ENCODE measurements at places on chromosomes 7 and 10.

DNA sequence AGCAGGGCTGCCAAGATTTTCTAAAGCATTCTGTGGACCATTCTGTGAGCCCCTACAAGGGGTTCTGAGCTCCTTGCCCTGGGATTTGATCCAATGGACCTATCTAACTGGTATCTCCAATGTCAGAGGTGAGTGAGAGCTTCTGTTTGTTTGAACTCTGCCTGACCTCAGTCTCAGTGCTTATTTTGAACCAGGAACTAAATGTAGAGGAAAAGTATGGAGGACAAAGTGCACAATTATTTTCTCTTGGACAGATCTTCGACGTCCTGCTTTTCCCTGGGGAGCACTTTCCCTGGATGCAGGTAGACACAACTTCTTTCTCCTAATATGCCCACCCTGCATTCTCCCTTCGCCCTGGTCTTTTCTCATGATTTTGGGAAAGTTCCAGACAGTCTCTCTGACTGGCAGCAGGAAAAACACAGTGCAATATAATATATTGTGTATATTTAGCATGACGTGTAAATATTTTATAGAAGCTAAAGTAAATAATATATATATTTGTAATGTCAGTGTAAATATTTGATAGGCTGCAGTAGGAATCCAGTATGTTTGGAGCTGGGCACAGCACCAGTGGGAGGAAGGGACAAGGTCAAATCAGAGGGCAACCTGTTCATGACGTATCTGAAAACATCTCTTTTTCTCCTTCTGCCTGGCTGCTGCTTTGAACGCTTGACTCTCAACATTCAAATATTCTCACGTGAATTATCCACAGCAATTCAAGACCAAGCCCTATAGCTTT, 184.0 kb upstream of the LYZL1 start:
- H3K36me3 ChIP-seq: no peaks in the 10 kb centered on the region
- no peak overlapping the region for H3K4me3 ChIP-seq
- H3K27me3 ChIP-seq: no peaks in the 10 kb centered on the region
- peaks cover 6% of the 10 kb centered on the region for H3K4me1 ChIP-seq

- DNase-seq: no peak
- H3K4me3 ChIP-seq: no peak overlapping the region
- H3K36me3 ChIP-seq: peaks cover 91% of the 10 kb centered on the region
- no peaks in the 10 kb centered on the region for H3K4me1 ChIP-seq
- no peak overlapping the region for H3K27ac ChIP-seq
Observed at GRCh38 chr7:102407910-102408309, 11.7 kb downstream of the PRKRIP1 start.

- no peaks in the 10 kb centered on the region for H3K4me1 ChIP-seq
- H3K27me3 ChIP-seq: no peaks in the 10 kb centered on the region
- H3K27ac ChIP-seq: no peak overlapping the region
- no peaks in the 10 kb centered on the region for H3K36me3 ChIP-seq
- no peak for DNase-seq
Observed at GRCh38 chr10:48901319-48901718, 38.3 kb downstream of the LRRC18 start.

DNA sequence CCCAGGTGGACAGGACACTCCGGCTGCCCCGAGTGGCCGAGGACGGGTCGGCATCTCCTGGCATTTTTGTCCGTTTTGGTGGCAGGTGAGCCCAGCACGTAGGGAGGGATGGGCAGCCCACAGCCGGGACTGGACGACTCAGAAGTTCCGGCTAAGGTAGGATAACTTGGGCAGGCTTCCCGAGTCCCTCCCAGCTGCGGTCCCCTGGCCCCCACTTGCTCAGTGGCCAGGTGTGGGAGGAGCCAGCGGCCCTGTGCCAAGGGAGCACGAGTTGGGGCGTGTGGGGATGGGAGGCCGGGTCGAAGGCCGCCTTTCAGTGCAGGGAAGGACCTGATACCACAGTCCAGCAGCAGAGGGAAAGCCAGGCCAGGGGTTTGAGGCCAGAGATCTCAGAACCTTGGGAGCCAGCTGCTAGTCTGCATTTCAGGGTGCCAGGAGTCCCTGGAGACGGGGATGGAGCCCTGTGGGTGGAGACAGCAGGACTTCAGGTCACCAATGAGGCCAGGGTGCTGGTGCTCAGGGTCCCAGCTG, 58.5 kb downstream of the PWWP2B start:
- H3K27me3 ChIP-seq: no peaks in the 10 kb centered on the region
- no peak overlapping the region for H3K4me3 ChIP-seq
- DNase-seq: no peak
- no peaks in the 10 kb centered on the region for H3K36me3 ChIP-seq
- H3K27ac ChIP-seq: no peak overlapping the region

GRCh38 chr7:57385668-57386067, 64.3 kb upstream of the ZNF716 start:
- H3K27ac ChIP-seq: no peak overlapping the region
- no peak for DNase-seq
- no peaks in the 10 kb centered on the region for H3K36me3 ChIP-seq

GRCh38 chr10:11276449-11276990, 258.8 kb downstream of the CELF2 start:
- no peak overlapping the region for H3K4me3 ChIP-seq
- DNase-seq: no peak
- no peaks in the 10 kb centered on the region for H3K4me1 ChIP-seq
- H3K36me3 ChIP-seq: no peaks in the 10 kb centered on the region
- H3K27ac ChIP-seq: no peak overlapping the region

- no peak overlapping the region for H3K27ac ChIP-seq
- H3K4me3 ChIP-seq: no peak overlapping the region
- peaks cover 2% of the 10 kb centered on the region for H3K4me1 ChIP-seq
- no peak for DNase-seq
Observed at GRCh38 chr10:119403921-119404320, 138.6 kb downstream of the RGS10 start.

GRCh38 chr10:31921031-31921430, 7.6 kb downstream of the ARHGAP12 start:
- no peaks in the 10 kb centered on the region for H3K36me3 ChIP-seq
- H3K4me3 ChIP-seq: no peak overlapping the region
- no peaks in the 10 kb centered on the region for H3K4me1 ChIP-seq

GRCh38 chr10:31623947-31624346, 304.7 kb downstream of the ARHGAP12 start:
- no peaks in the 10 kb centered on the region for H3K27me3 ChIP-seq
- no peak for DNase-seq
- no peaks in the 10 kb centered on the region for H3K4me1 ChIP-seq
- H3K4me3 ChIP-seq: no peak overlapping the region

DNA sequence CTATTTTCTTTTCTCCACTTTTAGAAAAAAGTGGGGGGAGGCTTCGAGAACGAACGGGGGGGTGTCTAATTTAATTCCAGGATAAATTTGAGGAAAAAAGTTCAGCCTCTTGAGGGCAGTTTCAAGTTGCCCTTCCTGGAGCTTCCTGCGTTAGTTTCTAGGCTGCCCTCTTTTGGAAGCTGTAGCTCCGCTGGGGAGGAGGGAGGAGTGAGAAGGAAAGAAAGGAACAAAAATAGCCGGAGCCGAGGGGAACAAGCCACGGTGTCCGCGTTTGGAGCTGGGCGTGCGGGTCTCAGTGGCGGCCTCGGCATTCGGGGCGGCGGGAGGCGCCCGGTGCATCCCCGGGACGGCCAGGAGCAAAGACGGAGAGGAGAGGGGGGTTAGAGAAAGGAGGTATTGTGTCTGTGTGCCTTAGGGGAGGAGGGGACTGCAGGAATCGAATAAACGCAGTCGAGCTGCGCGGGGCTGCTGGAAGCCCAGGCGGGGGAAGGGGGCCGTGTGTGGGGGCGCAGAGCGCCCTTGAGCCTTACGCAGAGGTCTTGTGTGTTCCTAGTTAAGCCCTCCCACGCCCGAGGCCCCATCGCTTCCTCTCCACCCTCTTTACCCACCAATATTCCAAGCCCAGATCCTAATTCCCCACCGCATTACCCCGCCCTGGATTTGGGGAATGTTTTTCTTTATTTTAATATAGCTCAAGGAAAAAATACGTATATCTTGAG, 2.0 kb upstream of the TNRC18 start:
- H3K27me3 ChIP-seq: no peaks in the 10 kb centered on the region
- H3K4me1 ChIP-seq: peaks cover 3% of the 10 kb centered on the region
- peak overlapping the region; percentile 62 for H3K4me3 ChIP-seq
- DNase-seq: peak; percentile 75

DNA sequence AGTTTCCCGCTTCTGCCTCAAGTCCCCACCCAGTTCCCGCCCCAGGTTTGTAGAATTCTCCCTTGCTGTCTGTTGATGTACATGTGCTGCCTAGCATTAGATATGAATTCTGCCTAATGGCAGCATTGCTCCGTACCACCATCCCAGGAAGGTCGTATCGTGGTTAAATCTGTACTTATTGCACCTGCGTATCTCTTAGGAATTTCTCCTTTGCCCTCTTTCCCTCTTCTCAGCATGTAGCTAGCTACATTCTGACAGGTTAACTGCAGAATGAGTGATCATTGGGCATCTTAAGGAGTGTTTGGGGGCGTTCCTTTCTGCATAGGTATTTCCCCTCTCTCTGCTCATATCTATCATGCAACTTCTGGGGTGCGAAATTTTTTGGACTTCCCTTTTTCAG, 293.1 kb downstream of the GPR158 start:
- H3K4me1 ChIP-seq: no peaks in the 10 kb centered on the region
- no peak overlapping the region for H3K4me3 ChIP-seq
- H3K27ac ChIP-seq: no peak overlapping the region
- DNase-seq: no peak

DNA sequence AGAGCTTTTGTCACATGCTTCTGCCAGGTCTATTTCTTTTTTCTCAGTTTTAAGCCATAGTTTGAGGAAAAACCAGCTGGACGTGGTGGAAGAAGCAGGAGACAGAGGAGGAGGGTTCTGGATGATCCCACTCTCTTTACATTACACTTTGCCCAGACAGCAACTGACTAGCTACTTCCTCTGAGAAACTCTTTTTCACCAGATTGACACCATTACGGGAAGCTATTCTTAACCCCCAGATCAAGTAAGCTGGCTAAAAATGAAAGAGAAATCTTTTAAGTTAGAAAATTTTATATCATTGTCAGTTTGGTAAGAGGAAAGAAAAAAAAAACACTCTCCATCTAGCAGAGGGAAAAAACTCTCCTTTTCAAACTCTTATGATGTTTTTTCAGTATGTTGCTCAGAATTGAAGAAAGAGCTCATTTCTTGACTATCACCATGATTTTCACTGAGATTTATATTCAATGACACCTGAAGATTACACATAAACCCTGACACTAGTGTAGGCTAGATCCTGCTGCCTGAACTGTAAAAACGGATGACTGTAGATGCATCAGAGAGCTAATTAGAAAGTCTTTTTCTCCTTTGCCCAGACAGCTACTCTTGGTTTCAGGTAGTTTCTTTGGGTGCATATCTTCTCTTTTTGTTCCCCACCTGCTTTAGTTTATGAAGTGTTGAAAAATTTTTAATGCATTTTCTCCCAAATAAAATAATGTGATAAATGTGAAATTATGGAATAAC, 203.1 kb downstream of the TFEC start:
- H3K36me3 ChIP-seq: no peaks in the 10 kb centered on the region
- no peak overlapping the region for H3K27ac ChIP-seq
- no peak for DNase-seq
- H3K4me1 ChIP-seq: no peaks in the 10 kb centered on the region
- no peaks in the 10 kb centered on the region for H3K27me3 ChIP-seq
- H3K4me3 ChIP-seq: no peak overlapping the region

- H3K4me3 ChIP-seq: no peak overlapping the region
- H3K27me3 ChIP-seq: peaks cover 3% of the 10 kb centered on the region
- DNase-seq: peak; percentile 51
Observed at GRCh38 chr7:157523766-157524421, 187.1 kb downstream of the DNAJB6 start.

DNA sequence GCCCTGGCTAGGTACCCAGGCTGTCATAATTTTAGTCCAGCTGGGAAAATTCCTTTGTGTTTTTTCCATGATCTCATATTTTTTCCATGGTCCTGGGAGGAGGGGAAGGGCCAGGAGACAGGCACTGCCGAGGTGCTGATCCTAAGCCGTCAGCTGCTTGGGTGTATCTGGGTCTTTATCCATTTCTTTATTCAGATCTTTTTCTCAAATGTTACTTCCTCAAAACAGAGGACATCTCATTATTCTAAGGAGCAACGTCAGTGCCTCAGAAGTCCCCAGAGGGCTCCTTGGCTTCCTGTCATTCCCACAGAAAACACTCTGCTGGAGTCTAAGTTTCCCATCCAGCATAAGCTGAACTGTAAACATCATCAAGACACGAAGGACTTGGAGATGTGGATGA, 2.8 kb upstream of the OR6V1 start:
- no peaks in the 10 kb centered on the region for H3K4me1 ChIP-seq
- no peak overlapping the region for H3K27ac ChIP-seq
- no peak overlapping the region for H3K4me3 ChIP-seq

- no peak for DNase-seq
- no peaks in the 10 kb centered on the region for H3K27me3 ChIP-seq
- H3K36me3 ChIP-seq: no peaks in the 10 kb centered on the region
- no peak overlapping the region for H3K4me3 ChIP-seq
- no peak overlapping the region for H3K27ac ChIP-seq
- no peaks in the 10 kb centered on the region for H3K4me1 ChIP-seq
Observed at GRCh38 chr7:112616295-112616694, 135.5 kb downstream of the LSMEM1 start.

GRCh38 chr7:32043688-32044087, 26.5 kb downstream of the PDE1C start:
- H3K27me3 ChIP-seq: no peaks in the 10 kb centered on the region
- no peaks in the 10 kb centered on the region for H3K36me3 ChIP-seq
- no peak overlapping the region for H3K4me3 ChIP-seq
- no peak for DNase-seq
- no peaks in the 10 kb centered on the region for H3K4me1 ChIP-seq

DNA sequence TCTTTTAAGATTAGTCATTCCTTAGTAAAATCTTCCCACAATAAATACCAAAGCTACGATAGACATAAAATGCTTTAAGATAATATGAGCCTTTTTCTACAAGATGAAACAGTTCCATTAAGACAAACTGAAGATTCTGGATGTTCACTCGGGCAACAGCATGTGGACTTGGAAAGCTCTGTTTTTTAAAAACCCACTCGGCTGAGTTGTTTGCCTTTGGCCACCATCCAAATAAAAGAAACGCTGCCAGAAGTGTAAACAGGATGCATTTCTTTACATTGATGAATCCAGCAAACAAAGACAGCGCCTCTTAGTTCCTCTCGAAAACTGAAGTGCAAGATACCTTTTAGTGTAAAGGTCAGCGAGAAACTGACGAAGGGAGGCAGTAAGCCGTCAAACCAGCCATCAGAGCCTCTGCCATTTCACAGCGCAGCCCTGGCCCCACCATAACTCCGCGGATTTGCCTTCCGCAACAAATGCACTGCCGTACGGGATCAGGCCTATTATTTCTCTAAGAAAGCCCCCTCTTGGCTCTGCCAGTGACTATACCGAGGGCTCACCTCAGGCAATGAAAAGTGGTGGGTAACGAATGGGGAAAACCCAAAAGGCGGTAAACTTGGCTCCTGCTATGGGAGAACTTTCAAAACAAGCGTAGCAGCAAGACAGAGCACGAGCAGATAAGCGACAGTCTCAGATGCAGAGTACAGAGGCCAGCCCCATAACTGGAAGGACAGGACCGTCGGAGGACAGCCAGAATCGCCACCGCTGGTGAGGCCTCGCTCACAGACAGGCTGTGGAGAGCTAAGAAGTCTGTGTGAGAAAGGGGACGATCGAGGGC, 41.4 kb downstream of the GNA12 start:
- peak overlapping the region; percentile 79 for H3K27ac ChIP-seq
- H3K4me1 ChIP-seq: peaks cover 32% of the 10 kb centered on the region
- no peak overlapping the region for H3K4me3 ChIP-seq
- no peak for DNase-seq

GRCh38 chr10:24929056-24929544, 23.3 kb downstream of the PRTFDC1 start:
- H3K4me1 ChIP-seq: no peaks in the 10 kb centered on the region
- no peaks in the 10 kb centered on the region for H3K36me3 ChIP-seq
- H3K27me3 ChIP-seq: no peaks in the 10 kb centered on the region
- H3K4me3 ChIP-seq: no peak overlapping the region
- no peak for DNase-seq

Measured in RWPE2 (cell line).